Right lobe of liver (tissue), 6 donors: ENCODE measurements at places on chromosomes 11 and 22.

DNA sequence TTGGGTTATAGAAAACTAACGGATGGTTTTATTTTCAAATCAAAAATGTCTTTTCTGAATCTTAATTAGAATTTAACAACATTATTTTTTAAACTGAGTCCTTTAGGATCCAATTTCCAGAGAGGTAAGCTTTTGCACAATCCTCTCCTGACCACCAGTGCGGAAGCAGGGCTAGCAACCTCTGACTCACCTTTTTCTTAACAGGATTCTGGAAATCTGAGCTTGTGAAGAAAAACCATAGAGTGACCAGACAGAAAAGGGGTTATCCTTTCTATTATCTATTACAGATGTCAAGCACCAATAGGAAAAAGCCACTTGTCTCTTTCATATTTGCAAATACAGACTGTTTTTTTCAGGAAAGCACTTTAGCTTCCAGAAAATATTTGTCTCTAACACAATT is 25.3 kb downstream of the ALG9 start:
- DNase-seq, result no peak

DNA sequence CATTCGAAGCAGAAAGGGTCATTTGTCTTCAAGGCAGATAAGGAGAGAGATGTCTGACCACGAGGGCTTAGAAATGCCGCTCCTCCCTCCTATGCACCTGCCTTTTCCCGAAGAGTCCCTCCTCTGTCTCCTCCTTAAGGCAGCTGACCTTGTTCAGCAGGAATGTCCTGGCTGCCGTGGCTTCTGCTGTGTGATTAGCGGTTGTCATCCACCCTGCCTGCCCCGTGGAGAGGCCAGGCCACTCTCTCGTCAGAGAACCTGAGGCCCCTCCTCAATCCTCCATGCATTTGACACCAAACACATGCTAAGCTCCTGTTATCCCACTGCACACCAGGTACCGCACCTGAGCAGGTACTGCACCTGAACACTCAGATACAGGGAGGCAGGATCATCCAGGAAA is 834.6 kb downstream of the TBC1D22A start:
- no peak for DNase-seq

DNA sequence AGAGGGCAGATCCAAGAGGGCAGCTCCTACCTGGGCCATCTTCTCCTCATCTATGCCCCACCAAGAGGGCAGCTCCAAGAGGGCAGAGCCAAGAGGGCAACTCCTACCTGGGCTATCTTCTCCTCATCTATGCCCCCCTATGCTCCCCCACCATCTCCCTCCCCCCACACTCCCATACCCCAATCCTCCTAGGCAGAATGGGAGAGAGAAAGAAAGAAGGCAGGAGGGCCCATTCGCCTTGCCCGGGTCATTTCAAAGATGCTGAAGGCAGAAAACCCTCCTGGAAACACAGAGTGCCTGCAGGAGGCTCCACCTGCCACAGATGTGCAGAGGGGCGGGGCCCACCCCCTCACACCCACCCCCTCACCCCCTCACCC is 78.5 kb downstream of the BUD13 start:
- no peak for DNase-seq

DNA sequence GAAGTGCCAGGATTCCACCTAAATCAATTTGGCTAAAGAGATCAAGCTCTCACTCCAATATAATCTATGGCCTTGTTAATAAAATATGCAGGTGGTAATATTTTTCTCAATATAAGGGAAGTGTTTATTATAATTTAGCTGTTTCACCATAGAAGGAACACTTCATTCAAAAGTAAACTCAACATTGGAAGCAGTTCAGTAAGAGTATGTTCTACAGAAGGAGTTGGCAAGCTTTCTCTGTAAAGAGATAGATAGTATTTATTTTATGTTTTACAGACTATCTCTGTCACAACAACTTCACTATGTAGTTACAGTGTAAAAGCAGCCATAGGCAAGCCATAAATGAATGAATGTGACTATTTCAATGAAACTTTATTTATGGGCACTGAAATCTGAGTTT is 313.6 kb upstream of the ANO3 start:
- no peak for DNase-seq

GRCh38 chr11:14212986-14213385 is 146.0 kb downstream of the RRAS2 start:
- no peak for DNase-seq

GRCh38 chr22:27073601-27074425 is 416.4 kb downstream of the MIAT start:
- DNase-seq, result no peak

- DNase-seq, result no peak
Measured at GRCh38 chr11:102328748-102329147, 11.5 kb downstream of the BIRC3 start.

GRCh38 chr22:27420817-27421361 is 380.7 kb downstream of the MN1 start:
- DNase-seq, result peak; percentile 77

DNA sequence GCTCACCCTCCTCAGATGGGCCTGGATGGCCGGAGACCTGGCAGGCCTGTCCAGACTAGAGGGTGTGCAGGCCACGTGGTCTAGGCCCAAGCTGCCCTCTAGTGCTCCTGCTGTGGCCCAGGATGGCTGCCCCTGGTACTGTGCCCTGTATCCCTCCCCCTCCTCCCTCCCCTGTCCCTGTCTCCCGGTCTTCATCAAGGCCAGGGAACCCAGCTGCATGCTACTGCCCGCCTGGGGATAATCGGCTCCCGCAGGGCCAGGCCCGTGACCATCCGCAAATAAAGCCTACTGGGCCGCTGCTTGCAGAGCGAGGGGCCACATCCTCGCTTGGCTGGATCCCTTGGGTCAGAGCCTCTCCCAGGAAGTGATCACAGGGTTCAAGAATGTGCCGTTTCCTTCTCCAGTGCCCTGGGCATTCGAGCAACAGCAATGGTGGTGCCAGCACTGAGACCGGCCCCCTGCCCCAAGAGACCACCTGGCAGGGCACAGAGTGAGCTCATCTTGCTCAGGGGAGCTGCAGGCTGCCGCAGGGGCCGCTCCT is 51.1 kb downstream of the WNT7B start:
- DNase-seq, result no peak

- no peak for DNase-seq
Measured at GRCh38 chr11:27487706-27488105, 15.1 kb upstream of the LGR4 start.

DNA sequence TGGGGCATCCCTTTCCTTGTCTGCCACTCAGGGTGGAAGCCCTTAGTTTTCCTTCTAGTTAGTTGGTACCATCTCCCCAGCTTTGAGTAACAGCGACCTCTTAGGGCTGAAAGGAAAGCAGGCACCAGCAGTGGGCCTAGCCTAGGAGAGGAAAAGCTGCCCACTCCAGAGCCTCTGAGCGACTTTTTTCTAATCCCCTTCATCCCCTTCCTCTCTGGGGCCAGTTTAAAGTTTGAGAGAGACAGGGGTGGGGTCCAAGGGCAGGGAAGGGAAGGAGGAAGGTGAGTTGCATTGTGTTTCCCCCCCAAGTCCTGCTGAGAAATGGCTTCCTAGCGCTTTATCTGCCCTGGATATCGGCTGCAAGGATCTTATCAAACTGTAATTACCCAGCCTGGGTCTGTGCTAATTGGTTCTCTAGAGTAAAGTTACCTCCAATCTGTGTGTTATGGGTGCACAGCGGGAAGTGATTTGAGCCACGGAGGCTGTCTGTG is 573.9 kb upstream of the CADM1 start:
- no peak for DNase-seq

- no peak for DNase-seq
Measured at GRCh38 chr11:124754309-124754708, 2.3 kb upstream of the VSIG2 start.

DNA sequence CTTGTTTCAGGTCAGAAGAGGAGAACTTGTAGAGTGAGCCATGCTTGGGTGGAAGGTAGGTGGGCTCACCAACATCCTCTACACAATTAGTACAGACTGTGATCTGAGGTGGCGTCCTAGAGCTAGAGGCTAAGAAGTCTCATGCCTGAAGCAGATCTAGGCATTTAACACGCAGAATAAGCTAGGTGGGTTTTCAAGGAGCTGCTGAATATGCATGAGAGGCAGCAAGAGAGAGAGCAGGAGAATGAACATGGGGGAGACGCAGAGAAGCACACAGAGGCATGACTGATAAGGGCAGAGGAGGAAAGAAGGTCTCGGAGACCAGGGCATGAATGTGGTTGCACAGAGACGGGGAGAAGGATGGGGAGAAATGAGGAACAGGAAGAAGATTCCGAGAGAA is 36.8 kb upstream of the JAM3 start:
- DNase-seq, result no peak

- no peak for DNase-seq
Measured at GRCh38 chr22:43289531-43289963, 53.6 kb downstream of the SCUBE1 start.

- no peak for DNase-seq
Measured at GRCh38 chr22:49094858-49095257, 732.8 kb downstream of the BRD1 start.

GRCh38 chr11:61855939-61856680 is 28.0 kb downstream of the FADS2 start:
- DNase-seq, result no peak

DNA sequence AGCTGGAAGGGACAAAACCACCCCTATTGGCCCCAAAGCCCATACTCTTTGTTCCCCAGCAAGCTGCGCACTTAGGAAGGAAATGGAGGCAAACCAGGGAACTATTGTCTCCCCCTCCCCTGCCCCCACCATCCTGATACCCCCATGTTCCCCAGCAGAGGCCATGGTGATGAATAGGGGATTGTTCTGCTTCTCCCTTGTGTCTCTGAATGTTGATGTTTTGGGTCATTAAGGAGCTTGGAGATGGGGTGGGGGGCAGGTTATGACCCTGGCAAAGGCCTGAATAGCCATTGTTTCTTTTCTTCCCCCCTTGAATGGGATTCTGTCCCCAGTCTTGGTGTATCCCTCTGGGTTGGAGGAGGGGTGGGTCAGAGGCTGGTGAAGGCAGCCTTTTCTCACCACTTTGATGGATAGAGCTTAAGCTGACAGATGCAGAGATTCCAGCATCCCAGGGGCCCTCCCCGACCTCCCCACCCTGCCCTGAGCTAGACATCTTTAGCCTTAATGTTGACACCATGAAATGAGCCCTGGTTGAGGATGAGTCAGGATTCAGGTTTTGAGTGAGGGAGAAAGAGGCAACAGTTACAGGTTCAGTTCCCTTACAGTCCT is 8.3 kb downstream of the DTX4 start:
- no peak for DNase-seq
